ENCODE measurements at places on chromosomes 4 and X.

- DNase-seq, result no peak
Measured at GRCh38 chr4:53830511-53830910, 233.9 kb downstream of the CHIC2 start.

DNA sequence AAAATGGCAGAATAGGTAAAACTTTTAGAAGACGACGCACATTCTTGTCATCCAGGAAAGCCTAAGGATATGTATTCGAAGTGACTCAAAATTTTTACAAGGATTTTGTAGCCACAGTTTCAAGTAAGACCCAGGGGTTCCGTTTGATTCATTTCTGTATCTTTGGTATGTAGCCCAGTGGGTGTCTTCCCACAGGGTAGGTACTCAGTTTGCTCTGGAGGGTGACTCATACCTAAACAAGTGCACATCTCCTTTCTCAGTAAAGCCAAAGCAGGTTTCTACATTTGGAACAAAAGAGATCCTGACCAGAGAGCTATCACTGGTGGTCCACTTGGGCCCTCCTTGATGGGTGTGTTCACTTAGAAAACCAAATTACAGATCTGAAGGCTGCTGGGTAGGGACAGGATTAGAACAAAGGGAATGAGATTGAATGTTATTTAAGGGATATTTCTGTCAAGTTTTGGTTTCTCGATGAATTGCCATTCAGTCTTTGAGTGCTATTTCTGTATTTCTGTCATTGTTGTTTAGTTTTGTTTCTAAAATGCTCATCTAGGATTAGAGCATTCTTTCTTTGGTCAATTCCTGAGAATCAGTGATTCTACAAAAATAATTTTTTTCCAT is 56.1 kb downstream of the PLS3 start:
- no peak for DNase-seq

DNA sequence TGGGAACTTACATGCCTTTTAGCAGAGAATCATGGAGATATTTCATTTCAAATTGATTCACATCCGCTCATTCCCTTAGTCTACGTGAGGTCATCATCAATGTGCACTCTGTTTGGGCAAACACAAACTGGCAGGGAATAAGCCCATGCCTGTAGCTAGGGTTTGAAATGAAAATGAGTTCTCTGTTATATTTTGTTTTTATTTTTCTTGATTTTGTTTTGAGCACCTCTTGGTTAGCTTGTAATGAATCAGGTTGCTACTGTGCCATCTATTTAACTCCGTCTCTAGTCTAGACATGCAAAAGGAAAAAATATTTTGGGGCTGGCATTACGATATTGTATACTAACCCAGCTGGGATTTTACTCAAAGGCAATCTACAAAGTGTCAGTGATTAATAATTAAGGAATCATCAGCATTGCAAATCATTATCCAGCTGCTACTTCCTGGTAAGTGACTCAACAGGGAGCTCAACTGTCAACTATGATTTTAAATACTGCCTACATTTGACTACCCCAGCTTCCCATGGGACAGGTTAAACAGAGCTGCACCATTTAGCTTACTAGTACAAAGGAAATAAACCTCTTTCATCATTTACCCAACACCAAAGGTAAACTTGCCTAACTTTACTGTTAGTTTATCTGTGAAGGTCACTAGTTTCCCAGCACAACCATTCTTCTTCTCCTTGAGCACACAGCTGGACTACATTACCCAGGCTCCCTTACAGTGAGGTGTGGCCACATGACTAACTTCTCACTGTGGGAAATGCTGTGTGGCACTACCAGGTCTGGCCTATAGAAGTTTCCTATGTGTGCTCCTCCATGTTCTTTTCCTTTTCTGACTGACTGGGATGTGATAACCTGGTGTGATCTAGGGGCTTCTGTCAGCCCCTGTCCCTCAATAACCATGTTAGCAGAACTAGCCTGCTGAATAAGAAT is 21.2 kb upstream of the TRPC5OS start:
- DNase-seq, result no peak

DNA sequence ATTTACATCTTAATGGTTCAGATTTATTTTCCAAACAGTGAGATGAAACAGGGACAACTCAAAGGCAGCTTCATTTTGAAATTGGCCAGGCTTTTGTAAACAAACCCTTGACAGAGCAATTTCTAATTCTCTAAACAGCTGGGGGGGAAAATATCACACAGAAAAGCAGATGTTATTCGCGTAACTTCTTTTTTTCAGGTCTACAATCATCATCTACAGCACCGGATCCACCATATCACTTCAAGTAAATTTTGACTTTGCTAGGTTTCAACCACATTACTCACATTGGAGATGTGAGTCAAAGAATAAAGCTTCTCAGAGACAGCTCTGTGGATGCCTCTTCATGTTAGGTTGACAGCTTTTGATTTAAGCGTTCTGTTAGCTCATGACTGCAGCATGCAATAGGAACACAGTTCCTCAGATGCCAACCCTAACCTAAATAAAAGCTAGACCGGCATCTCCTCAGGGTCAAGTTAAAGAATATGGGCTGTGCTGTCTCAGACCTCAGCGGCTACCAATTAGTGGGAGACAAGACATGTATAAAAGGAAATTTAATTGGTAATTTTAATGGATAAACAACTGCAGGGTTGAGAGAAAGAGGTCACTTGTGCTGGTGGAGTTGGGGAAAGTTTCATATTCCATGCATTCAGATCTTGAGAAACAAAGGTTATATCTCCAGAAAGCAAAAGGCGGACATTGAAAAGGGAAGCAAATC is 26.8 kb downstream of the AMELX start:
- no peak for DNase-seq

- DNase-seq, result no peak
Measured at GRCh38 chr4:41052287-41052686, 162.1 kb downstream of the APBB2 start.

- no peak for DNase-seq
Measured at GRCh38 chrX:9144701-9145241, 110.8 kb upstream of the FAM9B start.

- no peak for DNase-seq
Measured at GRCh38 chr4:17356926-17357325, 155.0 kb downstream of the QDPR start.

DNA sequence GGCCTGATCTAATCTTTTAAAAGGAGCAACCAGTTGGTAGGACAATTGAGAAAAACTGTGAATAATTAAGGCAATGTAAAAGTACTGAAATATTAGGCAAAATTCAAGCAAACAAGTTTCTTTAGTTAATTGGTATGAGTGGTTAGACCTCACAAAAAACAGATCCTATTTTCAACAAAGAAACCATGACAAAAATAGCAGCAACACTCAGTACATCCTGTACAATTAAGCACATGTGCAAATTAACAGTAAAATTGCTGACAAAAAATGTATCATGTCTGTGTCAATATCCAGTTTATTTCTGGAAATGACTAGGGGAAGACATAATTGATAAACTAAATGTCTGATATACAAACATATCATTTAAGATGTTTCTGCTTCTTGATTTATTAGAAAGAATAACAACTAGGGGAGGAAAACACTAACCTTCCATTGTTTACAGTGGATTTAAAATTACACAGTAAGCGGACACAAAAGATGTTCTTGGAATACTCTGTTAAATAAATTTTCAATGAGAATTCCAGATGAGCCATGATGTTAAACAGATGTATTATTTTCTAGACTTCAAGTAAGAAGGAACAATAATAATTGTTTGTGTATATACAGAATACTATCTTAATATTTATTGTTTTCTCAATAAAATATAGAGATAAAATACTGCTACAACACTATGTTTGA is 638.9 kb downstream of the SPRY1 start:
- DNase-seq, result no peak

- no peak for DNase-seq
Measured at GRCh38 chr4:134328741-134329140, 127.2 kb upstream of the PABPC4L start.

DNA sequence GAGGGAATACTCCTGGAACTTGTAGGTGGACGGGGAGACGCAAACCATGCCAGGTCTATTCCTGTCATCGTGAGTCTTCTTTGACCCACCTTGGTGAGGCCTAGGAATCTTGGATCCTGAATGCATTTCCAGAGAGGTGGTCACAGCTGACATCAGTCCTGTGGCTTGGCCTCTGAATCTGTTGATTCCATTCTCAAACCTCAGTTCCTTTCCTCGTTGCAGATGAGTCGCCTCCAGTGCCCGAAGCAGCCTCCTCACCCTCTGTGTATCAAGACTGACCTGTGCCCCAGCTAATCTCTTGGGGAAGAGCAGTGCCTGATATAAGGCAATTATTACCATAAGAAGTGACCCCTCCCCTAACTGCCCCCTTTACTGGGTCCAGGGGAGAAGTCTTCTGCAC is 118.1 kb downstream of the SMIM20 start:
- DNase-seq, result no peak

- DNase-seq, result no peak
Measured at GRCh38 chr4:100188829-100189228, 1.4 kb downstream of the DDIT4L start.

DNA sequence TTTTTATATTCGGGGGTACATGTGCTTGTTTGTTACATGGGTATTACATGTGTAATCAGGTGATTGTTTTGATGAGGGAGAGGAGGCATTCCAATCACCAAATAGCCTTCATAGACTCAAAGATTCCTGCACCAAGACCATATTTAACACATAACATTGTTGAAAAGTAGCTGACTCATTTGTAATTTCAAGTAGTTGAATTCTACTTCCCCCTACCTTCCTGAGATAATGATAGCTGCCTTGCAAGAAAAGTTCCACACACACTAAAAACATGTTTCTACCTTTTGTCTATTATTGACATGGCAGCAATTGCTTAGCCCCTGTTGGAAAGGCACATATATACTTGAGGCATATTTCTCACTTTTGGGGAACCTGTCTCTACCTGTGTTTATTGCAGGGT is 16.1 kb downstream of the PGAM4 start:
- no peak for DNase-seq

DNA sequence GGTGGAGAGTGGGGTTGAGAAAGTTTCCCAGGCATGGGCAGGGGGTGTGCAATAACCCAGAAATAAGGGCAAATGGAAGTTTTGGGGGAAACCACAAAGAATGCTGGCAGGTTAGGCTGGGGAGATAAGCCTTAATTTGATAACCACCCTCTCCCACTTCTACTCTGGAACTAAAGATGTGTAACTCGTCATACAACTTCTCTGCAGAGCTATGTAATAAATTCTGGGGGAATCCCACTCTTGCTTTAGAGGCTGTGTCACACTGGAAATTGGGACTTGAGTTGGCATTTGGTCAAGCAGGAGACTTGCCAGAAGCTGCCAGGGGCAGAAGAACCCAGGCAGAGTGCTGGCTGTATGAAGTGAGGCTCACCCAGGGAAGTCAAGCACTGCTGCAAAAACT is 170.9 kb upstream of the CPEB2 start:
- no peak for DNase-seq

- no peak for DNase-seq
Measured at GRCh38 chr4:153877898-153878297, 89.0 kb upstream of the SFRP2 start.

GRCh38 chrX:1378306-1378759 is 13.6 kb downstream of the SLC25A6 start:
- no peak for DNase-seq

GRCh38 chr4:11487868-11488544 is 59.3 kb upstream of the HS3ST1 start:
- no peak for DNase-seq

- DNase-seq, result no peak
Measured at GRCh38 chrX:101460669-101461068, 24.6 kb upstream of the ARMCX4 start.

GRCh38 chr4:78360466-78360865 is 191.1 kb upstream of the ANXA3 start:
- no peak for DNase-seq

GRCh38 chrX:10471418-10471817 is 149.0 kb downstream of the MID1 start:
- DNase-seq, result no peak

DNA sequence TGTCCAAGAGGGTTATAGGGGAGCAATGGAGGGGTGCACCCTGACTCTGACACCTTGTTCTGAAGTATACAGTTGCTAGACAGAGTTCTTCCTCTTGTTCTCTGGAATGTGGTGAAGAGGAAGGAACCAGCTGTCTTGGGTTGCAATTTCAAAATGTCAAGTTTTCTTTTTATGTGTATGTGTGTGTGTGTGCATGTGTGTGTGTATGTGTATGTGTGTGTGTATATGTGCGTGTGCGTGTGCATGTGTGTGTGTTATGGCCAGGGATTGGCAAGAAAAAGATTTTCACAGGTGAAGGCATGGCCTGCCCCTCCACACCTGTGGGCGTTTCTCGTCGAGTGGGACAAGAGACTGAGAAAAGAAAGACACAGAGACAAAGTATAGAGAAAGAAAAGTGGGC is 81.6 kb upstream of the ADGRA3 start:
- DNase-seq, result no peak

DNA sequence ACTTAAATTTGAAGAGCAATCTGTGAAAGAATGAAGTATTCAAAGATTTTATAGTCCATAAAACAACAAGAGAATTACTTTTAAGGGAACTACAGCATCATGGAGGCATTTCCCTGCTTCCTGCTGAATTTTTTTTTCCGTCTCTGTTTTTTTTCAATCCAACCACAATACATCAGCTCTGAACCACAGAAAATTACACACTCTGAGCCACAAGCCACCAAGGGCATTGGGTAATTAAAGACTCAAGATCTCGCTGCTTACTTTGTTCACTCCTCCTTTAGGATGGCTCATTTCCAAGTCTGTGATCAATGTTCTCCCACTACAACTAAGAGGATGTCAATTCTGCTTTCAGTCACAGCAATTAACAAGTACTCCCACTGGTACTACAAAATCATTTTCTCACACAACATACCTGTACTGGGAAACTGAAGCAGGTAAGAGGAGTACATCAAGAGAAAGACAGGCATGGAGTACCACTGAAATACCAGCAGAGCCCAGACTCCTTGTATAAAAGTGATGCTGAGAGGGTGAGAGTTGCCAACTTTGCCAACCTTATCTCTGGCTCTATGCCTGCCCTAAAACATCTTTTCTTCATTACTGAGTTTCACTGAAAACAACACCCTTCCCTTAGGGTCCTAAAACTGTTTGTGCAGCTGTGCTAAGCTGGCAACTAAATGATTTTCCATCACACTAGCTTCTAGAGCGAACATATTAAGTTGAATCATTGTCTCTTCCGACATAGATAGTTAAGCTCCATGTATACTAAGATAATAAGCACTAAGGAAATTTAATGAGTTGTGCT is 105.8 kb upstream of the MAGEB18 start:
- DNase-seq, result no peak

- no peak for DNase-seq
Measured at GRCh38 chrX:80335062-80335830, 85.0 kb upstream of the TENT5D start.

DNA sequence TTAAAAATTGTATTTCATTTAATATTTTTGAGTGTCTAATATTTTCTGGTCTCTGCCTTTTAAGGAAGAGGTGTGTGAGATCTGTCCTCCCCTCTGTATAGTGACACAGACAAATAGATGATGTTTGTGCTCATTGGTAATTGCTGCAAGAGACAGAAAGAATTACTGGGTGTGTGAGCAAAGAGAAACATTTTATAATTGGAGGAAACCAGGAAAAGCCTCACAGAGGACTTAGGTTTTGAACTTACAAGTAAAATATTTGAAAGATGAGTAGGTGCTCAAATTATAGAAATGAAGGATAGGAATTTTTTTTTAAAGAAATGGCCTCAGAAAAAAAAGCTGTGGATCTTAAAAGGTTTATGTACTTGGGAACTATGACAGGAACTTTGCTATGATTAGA is 149.8 kb downstream of the SPCS3 start:
- DNase-seq, result no peak

Measured in activated CD8-positive, alpha-beta memory T cell treated with anti-CD3 and anti-CD28 coated beads for 1 hour (primary cell).